Activated CD4-positive, alpha-beta T cell treated with anti-CD3 and anti-CD28 coated beads, Interleukin-2, amount 10 ng/mL, durations not matched to agents 7 days and 5 days (primary cell): ENCODE measurements at places on chromosomes 11 and 22.

GRCh38 chr22:28053896-28054818 is 135.1 kb upstream of the PITPNB start:
- DNase-seq, result no peak

DNA sequence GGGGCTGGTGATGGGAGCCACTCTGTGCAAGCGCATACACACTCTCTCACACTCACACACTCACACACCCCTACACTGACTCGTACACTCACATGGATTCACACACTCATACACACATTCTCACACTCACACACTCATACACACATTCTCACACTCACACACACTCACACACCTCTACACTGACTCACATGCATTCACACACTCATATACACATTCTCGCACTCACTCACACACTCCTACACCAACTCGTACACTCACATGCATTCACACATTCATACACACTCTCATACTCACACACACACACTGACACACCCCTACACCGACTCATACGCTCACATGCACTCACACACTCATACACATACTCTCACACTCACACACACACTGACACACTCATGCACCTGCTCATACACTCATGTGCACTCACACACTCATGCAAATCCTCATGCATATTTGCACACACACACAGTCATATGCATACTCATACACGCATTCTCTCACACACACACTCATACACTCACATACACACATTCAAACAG is 5.1 kb downstream of the KRTAP5-11 start:
- DNase-seq, result no peak

- DNase-seq, result no peak
Measured at GRCh38 chr11:124143034-124143433, 27.8 kb downstream of the VWA5A start.

DNA sequence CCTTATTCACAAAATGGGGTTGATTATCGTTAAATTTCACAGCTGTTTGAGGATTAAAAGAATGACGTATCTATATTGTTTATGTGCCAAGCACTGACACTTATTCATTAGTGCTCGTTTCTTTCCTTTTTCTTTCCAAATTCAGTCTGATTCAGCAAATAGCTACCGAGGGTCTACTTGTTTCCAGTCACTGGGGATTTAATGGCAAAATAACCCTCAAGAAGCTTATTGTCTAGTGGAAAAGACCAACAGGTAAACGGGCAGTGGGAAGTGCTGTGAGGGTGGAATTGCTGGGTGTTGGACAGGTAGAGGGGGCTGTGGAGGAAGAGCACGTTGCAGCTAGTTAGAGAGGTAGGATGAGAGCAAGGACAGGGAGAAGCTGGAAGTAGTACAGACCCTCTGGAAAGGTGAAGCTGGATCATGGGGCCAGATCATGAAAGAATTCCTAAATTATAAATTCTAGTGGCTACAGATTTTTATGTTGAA is 48.3 kb upstream of the BIRC3 start:
- no peak for DNase-seq
